BE2C (cell line): ENCODE measurements at places on chromosomes 12 and 14.

- DNase-seq = no peak
These were observed 1.9 kb downstream of the NTN4 start for GRCh38 chr12:95788637-95789036.

DNA sequence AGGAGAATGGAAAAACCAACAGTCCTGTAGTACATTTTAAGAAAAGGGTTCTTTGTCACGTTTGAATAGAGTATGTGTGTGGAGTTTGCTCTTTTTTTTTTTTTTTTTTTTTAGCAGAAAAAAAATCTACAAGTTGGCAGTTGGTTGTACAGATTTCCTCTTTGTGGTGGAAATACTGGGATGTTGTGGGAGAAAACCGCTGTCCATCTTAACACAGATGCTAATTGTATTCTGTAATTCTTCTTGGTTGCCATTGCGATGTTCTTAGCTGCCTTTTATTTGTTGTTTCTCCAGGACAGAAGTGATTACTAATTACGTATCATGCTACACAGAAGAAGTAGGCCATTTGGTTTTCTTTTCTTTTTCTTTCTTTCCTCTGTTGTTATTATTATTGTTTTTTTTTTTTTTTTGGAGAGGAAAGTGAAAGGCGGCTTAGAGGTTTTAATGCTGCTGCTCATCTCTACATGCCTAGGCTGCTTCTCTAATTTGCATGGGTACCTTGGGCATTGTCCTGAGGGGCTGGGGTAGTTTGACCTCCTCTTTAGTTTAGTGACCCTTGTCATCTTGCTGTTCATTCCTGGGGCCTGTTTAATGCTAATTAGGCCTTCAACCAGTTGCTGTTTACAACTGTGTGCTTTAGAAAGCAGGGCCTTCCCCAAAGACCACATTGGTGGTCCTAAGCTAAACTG is 94.7 kb downstream of the TMTC2 start:
- DNase-seq = no peak

- DNase-seq = no peak
These were observed 1183.7 kb downstream of the AACS start for GRCh38 chr12:126248871-126249403.

- no peak for DNase-seq
These were observed 40.6 kb upstream of the TAS2R42 start for GRCh38 chr12:11227373-11227772.

DNA sequence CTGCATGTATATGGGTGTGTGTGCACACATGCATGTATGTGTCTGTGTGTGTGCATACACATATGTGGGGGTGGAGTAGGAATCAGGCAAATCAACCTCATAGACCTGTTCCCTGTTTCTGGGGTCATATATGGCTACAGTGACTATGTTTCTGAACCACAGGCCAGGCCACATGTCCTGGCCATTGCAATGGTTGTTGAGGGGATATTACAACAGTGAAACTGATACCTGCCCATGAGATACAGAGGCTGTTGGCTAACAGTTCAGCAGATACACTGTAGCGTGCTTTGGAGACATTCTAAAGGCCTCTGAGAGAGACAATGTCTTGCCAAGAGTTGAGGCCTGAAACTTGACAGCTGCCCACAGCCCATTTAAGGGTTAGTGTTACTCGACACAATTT is 47.3 kb upstream of the FOS start:
- no peak for DNase-seq

DNA sequence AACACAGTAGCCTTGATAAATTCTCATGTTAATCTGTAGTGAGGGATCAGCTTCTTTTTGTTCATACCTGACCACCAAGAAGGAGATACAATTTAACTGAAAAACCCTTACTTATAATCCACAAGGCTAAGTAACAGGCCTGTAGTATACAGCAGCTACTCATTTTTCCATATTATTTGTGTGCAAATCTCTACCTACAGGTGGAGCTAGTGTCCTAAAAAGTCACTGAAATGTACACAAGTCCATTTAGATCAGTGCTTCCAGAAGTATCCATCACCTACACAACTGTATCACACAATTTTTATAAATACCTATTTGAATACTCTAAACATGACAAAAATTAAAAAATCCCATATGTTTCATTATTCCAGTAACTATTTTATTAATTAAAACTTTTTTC is 173.2 kb downstream of the SLC35F4 start:
- DNase-seq = no peak

DNA sequence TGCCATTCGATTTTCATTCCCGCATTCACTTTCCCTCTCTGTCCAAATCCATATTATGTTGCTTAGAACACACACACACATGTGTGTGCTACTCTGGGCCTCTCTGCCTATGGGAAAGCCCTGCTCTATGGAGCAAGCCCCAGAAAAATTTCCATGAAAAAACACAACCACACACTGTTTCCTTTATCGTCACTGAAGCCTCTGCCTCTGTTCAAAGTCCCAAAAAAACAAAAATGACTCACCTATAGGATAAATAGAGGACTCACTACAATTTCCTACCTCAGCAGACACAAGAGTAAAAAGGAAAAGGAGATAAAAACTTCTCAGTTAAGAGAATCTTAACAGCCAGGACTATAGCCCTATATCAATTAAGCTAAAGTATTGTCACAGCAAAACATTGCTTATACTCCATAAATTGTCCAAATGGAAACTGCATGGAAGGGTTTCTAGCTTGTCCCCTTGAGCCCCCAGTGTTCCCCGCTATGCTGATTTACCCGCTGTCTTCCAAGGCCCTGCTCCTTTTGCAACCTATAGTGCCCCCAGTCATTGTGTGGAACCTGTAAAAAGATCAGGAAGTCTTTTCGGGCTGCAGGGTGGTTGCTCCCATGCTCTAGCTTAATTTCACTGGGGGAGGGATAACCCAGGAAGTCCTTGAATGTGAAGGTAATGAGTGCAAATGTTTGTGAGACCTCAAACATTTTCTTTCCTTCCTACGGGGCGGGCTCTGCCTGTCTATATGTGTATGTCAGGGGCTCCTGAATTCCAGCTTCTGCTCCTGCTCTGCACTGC is 11.1 kb upstream of the PIP4K2C start:
- DNase-seq = no peak

GRCh38 chr12:40581889-40582288 is 110.3 kb upstream of the CNTN1 start:
- DNase-seq = no peak

- DNase-seq = no peak
These were observed 72.1 kb downstream of the VWF start for GRCh38 chr12:6052206-6052939.

DNA sequence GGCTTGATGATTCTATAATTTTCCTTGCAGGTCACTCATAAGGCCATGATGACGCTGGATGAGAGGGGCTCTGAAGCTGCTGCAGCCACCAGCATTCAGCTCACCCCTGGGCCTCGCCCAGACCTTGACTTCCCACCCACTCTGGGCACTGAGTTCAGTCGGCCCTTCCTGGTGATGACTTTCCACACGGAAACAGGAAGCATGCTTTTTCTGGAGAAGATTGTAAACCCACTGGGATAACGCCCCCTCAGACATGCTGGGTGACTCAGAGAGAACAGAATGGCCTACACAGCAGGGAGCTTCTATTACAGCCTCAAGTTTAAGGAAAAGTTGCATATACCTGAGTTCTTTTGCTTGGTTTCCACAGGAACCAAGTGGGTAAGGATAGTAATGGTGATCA is 34.3 kb downstream of the SERPINA3 start:
- no peak for DNase-seq

DNA sequence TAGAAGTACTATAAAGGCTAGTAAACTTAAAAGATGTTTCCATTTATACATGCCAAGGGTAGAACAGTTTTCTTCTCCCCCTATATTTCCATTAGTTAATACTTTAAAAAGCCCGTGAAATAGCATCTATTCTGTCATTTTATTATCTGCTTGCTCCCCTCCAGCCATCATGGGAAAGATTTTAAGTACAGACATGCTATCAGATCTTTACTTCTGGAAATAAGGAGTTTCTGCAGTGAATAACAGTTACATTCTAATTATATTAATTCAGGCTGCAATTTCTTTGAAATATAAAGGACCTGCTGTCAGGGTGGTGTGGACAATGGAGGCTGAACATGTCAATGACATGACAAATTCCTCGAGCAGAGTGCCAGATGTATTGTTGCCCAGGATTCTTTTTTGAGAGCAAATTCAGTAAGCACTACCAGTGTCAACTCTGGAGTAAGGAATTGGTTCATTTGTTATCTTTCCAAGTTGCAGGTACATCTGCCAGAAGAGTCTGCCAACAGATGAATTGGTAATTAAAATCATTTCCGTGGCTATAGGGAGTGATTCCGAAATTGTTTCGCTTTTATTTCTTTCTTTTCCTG is 151.3 kb downstream of the BTG1 start:
- DNase-seq = no peak

DNA sequence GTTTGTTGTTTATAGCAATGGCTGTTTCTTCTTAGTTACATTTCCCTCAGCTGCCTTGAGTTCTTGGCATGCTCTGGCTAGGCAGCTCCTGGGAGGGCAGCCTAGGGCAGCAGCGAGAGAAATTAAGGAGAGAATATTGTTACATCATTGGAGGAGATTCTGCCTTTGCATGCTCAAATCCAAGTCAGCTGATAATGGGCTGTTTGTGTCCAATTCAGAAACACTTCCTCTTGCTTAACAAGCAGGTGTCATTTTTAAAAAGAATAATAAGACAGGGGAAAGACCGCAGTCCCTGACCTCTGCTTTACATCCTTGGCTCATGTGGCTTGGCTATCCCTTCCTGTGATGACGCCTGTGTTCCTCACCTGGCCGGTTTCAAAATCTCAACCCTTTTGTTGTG is 76.9 kb downstream of the ESR2 start:
- DNase-seq = no peak

DNA sequence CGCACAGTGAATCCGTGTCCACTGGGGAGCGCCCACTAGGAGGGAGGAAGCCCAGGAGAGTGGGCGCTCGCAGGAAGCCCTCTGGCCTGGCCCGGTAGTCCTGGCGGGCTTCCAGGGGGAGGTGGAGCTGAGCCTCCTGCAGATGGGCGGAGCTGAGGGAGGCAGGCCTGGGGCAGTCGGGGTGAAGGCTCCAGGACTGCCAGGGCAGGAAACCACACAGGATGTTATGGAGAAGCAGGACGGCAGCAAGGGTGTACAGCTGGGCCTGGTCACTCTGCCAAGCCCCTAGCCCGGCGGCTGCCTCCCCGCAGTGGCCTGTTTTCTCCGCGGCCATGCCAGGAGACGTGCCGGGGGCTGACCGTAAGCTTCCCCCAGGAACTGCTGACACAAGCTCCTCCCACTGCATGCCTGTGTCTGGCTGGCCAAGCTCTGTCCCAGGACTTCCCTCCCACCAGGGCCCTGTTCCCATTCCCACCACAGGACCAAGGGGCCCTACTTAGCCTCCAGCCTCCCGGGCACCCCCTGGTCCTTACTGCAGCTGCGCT is 143.4 kb upstream of the C14orf180 start:
- peak; percentile 92 for DNase-seq

DNA sequence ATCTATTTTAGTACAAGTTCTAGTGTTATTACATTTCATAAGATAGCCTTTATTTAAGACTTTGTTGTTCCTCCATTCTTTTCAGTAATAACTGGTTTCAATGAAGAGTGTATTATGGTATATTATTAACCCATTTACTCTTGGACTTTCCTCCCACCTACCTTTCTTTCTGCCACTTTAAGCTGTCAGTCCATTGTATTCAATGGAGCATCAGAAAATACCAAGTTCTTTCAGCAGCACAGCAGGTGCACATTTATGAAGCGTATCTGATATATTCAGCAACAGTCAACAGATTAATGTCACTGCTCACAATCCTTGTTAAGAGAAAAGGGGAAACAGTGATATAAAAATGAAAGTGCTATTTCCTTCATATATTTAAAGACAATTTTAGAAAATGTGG is 660.9 kb downstream of the C12orf50 start:
- DNase-seq = no peak

- no peak for DNase-seq
These were observed 165.4 kb upstream of the SSTR1 start for GRCh38 chr14:38042322-38042721.

GRCh38 chr12:3718100-3718499 is 34.8 kb downstream of the CRACR2A start:
- no peak for DNase-seq

DNA sequence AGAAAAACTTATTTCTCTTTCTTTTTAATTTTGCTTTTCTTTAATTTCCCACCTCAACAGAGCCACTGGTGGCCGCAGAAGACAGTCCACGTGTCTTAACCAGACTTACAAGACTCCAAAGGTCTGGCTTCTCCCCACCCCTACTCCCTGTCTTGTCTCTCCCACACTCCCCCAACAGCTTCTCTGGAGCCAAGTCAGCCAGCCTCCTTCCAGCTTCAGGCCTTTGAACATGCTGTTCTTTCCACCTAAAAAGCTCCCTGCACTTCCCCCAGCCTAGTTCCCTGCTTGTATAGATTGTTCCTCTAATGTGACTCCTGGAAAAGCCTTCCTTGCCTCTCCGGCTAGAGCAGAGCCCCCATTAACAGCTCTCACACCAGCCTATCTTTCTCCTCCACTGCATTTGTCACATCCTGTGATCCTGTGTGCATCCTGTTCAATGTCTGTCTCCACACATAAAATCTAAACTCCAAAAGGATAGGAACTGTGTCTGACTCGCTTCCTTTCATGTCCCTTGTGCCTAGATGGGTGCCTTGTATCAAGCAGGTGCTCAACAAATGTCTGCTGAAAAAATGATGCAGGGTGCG is 7.8 kb upstream of the DYNLL1 start:
- DNase-seq = no peak

DNA sequence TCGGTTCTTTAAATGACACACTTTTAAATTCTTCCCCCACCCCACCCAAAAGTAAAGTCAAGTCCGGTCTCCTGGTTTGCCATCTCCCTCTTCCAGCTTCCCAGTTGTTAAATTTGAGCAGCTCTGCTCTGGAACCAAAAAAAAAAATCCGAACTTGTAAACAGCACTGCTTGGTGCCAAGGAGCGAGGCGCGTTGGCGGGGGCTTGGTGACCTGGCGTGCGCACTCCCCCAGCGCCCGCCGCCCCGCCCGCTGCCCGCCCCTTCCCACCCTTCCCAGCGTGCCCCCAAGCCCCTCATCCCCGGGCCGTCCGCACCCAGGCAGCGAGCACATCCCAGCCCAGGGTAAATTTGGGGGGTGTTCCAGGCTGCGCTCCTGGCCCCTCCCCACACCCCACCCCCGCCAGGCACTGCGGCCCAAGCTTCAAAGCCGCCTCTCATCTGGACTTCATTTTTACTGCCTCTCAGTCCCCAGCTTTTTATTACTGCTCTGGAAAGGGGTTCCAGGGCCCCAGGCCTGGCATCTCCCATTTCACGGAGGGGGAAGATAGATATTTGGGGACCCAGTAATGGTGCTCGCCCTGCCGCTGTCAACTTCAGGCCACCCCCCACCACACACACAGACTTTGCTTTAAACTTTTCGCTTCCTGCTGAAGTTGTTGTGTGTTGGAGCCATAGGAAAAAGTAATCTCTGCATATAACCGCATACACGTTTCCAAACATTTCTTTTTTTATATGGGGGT is 11.7 kb upstream of the ITGB7 start:
- DNase-seq = no peak
